ENCODE measurements at places on chromosomes 6 and 20.

DNA sequence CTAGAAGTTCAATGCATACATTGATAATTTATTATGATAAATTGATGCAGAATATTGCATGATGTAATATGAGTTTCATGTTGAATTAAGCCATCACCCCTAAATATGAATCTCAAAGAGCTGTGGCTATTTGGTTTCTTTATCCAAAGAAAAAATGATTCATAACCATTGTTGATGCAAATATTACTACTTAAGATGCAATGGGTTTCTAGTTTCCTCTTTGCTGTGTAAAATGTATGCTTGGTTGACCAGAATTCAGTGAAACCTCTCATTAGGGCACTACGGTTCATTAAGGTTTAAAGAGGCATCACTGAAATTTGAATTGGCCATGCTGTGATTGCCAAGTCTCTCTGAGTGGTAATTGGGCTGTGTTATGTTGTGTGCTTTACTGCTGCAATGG is 492.5 kb upstream of the FLRT3 start:
- no peak for DNase-seq

- DNase-seq, result no peak
Observed at GRCh38 chr6:50825375-50826036, 6.8 kb downstream of the TFAP2B start.

GRCh38 chr6:47733879-47734558 is 35.6 kb downstream of the ADGRF4 start:
- DNase-seq, result no peak

GRCh38 chr20:47319517-47320252 is 36.8 kb downstream of the ZMYND8 start:
- no peak for DNase-seq

- DNase-seq, result no peak
Observed at GRCh38 chr20:9179867-9180266, 111.0 kb downstream of the PLCB4 start.

- DNase-seq, result no peak
Observed at GRCh38 chr6:71537717-71538116, 249.1 kb downstream of the OGFRL1 start.

DNA sequence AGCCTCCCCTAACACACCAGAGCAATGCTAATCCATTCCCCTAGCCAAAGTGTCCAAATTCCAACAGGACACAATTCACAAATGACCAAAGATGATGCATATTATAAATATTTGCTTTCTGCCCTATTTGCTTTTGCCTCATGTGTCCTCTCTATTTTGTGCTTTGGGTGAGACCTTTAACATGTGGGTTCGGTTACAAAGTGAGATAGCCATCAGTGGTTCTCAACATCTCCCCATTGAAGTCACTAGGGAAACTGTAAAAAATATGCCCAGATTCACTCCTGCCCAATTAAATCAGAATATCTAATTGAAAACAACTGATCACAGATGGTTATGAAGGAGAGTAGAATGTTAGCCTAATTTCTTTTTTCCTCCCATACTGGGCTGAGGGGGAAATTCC is 159.2 kb downstream of the MTFR2 start:
- no peak for DNase-seq

DNA sequence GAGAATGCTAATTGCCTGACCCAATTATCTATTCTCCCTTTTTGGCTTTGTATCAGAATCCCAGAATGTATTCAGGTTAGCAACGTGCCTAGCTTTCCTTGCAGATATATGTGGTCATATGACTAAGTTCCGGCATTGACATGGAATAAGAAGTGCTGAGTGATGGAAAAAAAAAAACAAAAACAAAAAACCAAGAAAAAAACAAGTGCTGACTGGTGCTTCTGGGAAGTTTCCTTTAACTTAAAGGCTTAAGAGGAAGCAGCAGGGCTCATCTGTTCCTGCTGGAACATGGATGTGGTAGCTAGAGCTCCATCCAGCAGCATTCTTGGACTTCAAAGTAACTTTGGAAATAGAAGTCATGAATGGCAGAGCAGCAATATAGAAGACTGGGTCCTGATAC is 10.4 kb upstream of the RPF2 start:
- DNase-seq, result no peak

- no peak for DNase-seq
Observed at GRCh38 chr6:53503060-53503459, 41.8 kb downstream of the GCLC start.

DNA sequence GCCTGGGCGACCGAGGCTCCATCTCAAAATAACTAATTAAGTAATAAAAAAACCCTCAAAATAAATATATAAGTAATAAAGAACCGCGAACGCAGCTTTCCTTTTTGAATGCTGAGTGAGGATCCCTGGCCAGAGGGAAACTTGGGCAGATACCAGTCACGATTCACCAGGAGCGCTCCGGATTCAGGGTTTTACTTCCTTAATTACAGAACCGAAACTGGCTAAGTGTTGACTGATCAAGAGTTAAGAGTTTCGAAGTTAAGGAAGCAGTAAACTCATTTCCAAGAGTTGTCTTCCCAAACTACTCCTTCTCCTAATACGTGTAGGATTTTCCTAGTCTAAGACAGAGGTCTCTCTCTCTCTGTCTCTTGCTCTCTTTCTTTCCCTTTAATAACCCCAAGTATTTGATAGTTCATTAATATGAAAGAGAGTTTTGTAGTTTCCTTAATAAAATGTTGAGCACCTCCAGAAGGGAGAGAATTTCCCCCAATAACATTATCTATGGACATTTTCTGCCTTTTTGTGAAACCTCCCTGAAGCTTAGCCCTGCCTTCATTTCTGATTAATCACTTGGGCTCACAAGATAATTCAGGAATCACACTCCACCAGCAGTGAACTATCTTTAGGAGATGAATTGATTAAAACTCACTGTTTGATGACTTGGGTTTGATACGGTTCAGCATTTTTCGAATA is 61.4 kb upstream of the ZNF217 start:
- DNase-seq, result no peak
